ENCODE measurements at places on chromosomes 2 and 18.

- no peak for DNase-seq
Observed at GRCh38 chr2:241180495-241180894, 8.0 kb upstream of the ANO7 start.

- no peak for DNase-seq
Observed at GRCh38 chr2:215530191-215530968, 94.5 kb upstream of the FN1 start.

DNA sequence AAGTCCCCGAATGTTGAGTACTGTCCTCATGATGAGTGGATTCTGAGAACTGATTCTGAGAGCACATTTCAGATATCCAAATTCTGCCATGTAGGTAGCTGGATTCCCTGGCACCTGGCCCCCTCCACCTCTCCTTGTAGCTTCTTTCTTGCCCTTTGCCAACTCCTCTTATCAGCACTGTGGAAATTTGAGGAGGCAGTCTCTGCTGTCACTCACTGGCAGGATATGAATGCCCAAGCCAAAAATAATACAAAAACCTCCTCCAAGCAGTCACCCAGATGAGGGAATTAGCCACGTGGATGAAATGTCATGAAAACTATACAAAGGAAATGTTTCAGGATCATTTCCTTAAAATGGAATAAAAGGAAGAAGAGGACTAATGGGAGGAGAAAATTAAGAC, 276.8 kb downstream of the SETBP1 start:
- DNase-seq, result no peak

DNA sequence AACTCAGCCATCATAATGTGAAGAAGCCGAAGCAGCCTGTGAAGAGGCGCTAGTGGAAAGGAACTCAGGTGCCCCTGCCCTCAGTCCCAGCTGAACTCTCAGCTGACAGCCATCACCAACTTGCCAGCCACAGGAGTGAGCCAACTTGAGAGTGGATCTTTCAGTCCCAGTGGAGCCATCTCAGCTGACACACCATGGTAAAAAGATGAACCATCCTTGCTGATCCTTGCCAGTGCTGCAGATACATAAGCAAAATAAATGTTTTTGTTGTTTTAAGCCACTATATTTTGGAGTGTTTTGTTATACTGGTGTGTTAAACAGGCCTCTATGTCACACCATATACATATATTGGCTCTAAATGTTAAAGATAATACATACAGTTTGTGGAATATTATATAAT, 195.8 kb upstream of the SPRED2 start:
- DNase-seq, result no peak

DNA sequence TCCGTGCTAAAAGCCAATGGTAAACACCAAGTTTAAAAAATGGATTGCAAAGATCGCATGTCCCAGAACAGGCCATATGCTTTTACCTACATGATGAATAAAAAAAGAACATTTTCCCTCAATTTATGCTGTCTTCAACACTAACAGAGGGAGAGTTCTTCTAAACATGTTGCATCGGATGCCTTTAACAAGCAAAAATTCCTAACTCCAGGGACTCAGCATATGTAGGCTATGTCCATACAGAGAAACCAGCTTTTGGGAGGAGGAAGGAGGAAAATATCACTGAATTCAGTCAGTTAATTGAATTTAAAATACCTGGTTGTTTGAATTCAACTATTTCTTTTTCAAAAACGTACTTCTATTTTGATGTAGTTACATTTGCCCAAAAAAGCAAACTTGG, 28.6 kb downstream of the BCL11A start:
- no peak for DNase-seq

- DNase-seq, result no peak
Observed at GRCh38 chr18:74342416-74343043, 26.9 kb downstream of the C18orf63 start.

GRCh38 chr2:127562936-127563335, 27.5 kb downstream of the MYO7B start:
- DNase-seq, result no peak

GRCh38 chr2:205868773-205869333, 186.6 kb downstream of the NRP2 start:
- no peak for DNase-seq

GRCh38 chr2:77910136-77910535, 388.0 kb upstream of the LRRTM4 start:
- no peak for DNase-seq

DNA sequence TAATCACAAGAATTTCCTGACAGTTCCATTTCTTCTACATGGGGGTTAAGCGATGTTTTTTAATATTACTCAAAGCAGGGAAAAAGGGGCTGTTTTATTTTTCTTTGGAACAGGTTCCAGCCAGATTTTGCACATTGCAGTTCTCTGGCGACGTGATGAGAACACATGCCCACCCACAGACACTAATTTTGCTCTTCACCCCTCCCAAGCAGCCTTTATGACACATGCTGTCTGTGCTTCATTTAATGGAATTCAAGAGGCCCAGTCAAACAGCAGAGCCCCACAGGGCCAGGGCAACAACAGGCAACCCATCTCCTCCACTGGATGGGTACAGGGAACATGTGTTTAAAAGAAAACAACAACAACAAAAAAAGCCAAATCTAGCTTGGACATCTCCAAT, 70.8 kb downstream of the SPRED2 start:
- DNase-seq, result no peak

- no peak for DNase-seq
Observed at GRCh38 chr2:64987956-64988419, 1.2 kb upstream of the SLC1A4 start.

DNA sequence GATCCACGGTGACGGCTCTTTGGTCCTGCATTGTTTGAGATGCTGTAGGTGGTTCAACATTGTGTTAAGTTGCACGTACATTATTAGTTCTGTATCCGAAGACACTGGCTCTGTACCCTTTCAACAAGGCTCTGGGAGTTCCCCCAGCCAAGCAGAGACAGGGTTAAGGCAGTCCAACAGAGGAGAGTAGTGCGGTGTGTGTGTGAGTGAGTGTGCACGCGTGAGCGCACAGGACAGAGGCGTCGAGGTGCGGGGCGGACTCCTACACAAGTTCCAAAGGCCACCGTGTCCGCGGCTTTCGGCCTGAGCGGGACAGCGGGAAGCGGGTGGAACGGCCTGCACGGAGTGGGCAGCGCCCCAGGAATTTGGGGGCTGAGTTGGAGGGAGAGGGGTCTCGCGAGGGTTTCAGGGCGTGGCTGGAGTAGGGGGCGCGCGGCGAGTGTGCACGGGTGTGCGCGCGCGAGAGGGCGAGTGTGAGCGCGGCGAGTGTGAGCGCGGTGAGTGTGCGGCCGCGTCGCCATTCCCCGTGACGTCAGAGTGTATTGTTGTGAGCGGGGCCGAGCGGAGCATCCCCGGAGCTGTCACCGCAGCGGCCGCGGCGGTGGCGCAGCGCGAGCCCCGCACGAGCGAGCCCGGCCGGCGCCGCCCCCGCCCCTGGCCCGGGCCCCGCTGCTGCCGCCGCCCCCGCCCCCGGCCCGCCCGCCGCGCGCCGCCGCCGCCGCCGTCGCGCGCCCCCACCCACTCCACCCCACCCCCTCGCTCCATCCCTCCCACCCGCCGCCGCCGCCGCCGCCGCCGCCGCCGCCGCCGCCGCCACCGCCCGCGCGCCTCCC, at the start of gene ASXL3:
Gene ASXL3 (plus strand): TSS at position 535 of the 833 bp plus-strand sequence. CDS start 413 bp downstream, outside the sequence.
- no peak for DNase-seq

DNA sequence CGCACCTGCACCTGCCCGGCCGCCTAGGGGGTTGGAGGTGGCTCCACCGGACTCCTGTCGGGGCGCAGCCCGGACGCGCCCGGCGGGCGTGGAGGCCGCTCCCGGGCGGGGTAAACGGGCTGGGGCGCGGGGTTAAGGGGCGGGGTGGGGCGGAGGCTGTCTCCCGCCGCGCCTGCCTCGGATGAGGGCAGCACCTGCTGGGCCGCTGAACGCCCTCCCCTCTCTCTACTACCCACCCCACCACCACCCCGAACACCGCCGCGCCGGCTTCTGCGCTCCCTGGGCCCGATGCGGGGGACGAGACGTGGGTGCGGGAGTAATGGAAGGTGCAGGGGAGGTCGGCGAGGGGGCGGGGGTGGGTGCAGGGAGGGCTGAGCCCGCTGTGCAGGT, 224.8 kb upstream of the ID2 start:
- DNase-seq, result no peak

DNA sequence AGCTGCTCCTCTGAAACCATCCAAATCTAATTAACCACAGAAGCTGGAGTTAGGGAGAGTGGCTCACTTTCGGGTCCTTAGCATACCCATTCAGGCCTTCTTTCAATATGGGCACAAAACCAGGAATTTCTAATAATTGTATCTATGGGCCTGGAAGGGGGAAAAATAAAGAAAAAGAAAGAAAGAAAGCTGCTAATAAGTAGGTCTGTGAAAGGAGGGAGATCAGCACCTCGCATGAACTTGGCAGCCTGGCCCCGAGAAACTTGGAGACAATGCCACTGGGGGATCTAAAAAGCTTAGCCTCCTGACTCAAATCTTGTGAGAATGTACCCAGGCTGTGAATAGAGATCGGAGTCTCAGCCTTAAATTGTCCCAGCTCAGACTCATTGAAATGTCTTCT, 252.1 kb upstream of the SLC14A2 start:
- no peak for DNase-seq

GRCh38 chr2:85156153-85156552, 23.0 kb downstream of the TCF7L1 start:
- DNase-seq, result no peak

- no peak for DNase-seq
Observed at GRCh38 chr2:70608373-70608772, 54.7 kb upstream of the TGFA start.

- peak; percentile 22 for DNase-seq
Observed at GRCh38 chr2:230441227-230441897, 25.4 kb downstream of the SP100 start.

DNA sequence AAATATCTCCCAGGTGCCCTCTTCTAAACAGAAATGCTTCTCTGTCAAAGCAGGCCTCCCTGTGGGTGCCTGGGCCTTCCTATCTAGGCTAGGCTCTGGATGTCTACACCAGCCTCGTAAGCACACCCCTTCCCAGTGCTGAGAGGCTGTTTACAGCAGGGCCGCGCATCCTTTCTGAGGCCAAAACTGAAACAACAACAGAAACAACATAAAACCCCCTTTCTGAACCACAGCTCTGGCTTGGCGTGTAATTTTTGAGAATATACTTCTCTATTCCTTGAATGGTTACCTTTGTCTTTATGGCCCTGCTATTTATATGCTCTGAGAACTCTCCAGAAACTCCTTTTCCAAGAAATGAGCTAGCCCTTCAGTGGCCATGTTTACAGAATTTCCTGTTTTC, 118.4 kb downstream of the BCL2L11 start:
- DNase-seq, result no peak

- DNase-seq, result no peak
Observed at GRCh38 chr2:16682431-16683118, 16.9 kb upstream of the CYRIA start.

DNA sequence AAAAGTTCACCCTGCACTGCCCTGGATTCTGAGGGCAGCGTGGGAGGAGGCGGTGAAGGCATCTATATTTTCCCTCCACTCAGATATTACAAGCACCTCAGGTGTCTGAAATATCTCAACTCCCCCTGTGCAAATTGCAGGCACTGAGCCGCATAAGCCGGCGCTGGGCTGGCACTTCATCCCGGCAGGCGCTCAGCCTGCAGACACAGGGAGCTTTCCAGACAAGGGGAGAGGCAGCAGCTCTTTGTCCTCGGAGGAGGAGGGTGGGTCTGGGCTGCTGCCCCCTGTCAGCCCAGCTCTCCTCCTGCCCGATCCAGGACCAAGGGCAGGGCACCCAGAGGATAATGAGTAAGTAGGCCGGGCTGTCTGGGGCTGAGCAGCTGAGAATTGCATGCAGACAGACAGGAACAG, 189.3 kb upstream of the MYT1L start:
- no peak for DNase-seq

GRCh38 chr2:167863377-167863776, 384.0 kb downstream of the STK39 start:
- DNase-seq, result no peak

DNA sequence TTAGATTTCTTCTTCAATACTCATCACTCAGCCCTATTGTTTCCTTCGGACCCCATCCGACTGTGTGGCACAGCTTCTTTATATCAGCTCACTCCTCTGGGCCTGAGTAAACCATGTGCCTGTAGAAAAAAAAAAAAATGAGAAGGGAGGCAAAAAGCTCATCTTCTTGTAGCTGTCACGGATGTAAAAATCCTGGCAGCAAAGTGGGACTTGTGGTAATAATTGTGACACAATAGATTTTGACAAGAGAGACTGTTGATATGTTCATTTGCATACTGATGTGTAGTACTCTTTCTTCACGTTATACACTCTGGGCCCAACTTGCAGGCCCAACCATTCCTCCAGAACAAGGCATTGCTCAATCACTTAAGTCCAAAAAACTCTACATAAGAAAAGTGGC, 270.0 kb upstream of the SMIM21 start:
- DNase-seq, result no peak

DNA sequence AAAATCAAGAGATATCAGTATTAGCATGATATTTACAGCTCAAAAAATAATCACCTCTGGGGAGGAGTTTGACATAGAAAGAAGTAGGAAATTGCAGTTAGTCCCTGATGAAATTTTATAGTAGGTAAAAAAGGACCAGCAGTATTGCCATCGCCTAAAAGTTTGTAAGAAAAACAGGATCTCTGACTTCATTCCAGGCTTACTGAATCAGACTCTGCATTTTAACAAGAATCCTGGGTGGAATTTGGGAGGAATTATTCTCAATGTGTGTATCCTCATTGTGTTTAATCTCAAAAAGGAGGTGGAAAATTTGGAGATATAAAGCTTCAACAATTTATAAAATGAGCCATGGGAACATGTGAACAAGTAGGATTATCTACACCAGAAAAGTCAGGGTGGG, 31.2 kb upstream of the STAT1 start:
- no peak for DNase-seq

GRCh38 chr18:69250305-69251151, 150.2 kb upstream of the DOK6 start:
- no peak for DNase-seq

DNA sequence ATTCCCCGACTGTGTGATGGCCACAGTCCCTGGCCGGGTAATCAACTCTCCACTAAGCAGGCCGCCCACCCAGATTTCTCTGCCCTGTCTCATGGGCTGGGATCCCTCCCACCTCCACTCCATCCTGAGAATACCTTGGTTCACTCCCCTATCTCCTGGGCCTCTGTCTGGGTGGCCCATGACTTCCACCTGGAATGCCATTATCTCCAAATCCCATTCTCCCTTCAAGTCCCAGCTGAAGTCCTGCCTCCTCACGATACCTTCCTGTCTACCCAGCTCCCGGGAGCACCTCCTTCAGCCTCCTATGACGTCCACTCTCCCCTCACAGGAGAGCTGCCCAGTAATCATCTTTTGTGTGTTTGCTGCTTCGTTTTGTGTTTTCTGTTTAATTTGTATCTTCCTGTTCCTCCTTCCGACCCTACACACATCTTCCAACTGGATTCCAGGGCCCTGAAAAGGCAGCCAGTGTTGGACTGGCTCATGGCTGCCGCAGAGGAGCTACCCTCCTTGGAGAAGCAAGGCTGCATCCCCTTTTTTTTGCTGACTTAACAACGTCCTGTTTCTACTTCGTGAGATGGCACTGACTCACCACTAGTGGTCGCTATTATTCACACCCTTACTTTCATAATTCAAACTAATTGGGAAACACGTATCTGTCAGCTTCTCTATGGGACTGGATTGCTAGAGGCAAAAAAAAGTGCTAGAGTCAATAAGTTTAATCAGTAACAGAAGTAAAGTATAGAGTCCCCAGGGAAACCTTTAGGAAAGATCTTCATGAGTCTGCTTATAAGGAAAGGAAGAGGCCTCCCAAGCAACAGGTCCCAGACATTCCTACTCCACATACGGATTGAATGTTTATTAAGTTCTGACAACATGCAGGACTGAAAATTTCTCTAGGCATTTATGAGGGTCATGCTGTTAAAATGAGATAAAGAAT, 171.9 kb upstream of the GATA6 start:
- no peak for DNase-seq

Measured in stimulated activated CD8-positive, alpha-beta memory T cell treated with anti-CD3 and anti-CD28 coated beads, Interleukin-7, amount 100 ng/mL, for 1 hour (primary cell).